Panc1 (cell line): ENCODE measurements at places on chromosomes 7 and 10. TPM values are rescaled to one million over a fixed set of nuclear protein-coding genes. Genes with fewer than 3 reads are reported as not detected.

GRCh38 chr7:1534330-1535099 is 4.0 kb downstream of the MAFK start:
- DNase-seq, result no peak
- H3K27me3 ChIP-seq, result no peaks in the 10 kb centered on the region
- peak overlapping the region; percentile 86 for H3K4me3 ChIP-seq
- peaks cover 58% of the 10 kb centered on the region for H3K4me1 ChIP-seq

DNA sequence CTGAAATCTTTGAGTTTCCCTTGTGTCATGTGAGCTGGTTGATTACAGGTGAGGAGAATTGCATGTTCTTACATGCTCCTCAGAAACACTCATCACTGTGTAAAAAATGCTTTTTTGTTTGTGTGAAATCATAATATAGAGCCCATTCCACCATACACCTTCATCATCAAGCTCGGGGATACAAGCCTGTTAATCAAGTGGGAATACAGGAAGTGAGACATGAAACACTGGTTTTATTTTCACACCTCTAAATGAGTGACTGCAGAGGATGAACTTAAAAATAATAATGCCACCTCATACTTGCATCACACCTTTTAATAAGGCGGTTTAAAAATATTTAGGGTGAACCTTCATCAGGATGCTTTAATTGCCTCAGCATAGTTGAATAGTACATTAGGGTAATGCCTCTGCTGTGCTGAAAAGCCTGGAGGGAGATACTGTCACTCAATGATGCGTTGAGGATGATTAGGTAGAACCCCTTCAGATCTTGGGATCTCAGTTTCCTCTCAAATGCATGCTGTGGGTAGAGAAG is 164.6 kb downstream of the AUTS2 start:
- no peaks in the 10 kb centered on the region for H3K27me3 ChIP-seq
- no peaks in the 10 kb centered on the region for H3K4me1 ChIP-seq
- H3K36me3 ChIP-seq, result no peaks in the 10 kb centered on the region

DNA sequence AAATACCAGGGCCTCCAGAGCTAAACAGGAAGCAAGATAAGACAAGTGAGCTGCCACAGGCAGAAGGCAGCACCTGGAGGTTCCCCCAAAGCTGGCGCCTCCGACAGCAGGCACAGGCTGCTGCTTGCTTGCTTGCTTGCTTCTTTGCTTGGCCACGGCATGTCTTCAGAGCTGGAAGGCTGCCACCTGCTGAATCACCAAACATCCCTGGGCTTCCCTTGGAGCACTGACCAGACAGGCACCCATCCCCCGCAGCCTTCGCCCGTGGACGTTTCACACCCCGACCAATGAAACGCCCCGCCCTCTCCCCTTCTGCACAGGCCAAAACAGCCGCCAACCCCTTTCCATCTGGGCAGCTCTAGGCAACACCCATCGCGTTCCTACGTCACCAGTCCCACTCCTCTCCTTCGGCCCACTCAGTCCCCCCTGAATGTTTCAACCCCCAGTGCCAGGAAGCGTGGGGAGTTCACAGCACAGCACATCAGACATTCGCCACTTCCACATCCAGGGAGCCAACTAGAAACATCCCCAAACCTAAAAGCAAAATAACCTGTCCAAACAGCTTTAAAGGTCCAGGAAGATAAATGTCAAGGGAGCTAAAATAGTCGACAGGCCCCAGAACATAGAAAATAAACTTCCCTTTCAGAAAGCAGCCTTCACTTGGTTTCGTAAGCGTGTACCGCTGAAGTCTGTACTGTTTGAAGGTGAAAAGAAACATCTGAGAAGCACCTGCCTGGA is 1.6 kb downstream of the SGMS1 start:
- DNase-seq, result peak; percentile 72
- no peaks in the 10 kb centered on the region; the same call in 1 of the 2 replicates for H3K36me3 ChIP-seq
- H3K4me1 ChIP-seq, result peaks cover 28% of the 10 kb centered on the region
- peak overlapping the region; percentile 74 for H3K27ac ChIP-seq
- peak overlapping the region; percentile 93 for H3K4me3 ChIP-seq

DNA sequence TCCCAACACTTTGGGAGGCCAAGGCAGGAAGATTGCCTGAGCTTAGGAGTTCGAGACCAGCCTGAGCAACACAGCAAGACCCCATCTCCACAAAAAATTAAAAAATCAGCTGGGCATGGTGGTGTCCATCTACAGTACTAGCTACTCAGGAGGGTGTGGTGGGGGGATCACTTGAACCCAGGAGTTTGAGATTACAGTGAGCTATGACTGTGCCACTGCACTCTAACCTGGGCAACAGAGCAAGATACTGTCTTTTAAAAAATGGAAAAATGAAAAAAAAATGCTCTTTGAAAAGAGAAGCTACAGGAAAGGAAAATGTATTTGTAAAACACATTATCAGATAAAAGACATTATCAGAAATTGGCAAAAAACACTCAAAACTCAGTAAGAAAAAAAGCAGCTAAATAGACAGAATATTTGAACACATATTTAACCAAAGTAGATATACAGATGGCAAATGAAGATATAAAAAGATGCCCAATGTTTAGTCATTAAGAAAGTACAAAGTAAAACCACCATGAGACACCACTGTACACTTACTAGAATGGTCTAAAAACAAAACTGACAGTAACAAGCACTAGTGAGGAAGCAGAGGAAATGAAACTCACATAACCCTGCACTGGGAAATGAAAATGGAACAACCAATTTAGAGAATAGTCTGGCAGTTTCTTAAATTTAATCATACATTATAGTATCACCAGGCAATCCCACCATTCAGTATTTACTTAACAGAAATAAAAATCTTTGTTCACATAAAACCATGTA is 40.5 kb downstream of the NRBF2 start:
- H3K27me3 ChIP-seq, result no peaks in the 10 kb centered on the region
- H3K27ac ChIP-seq, result no peak overlapping the region
- DNase-seq, result no peak
- H3K36me3 ChIP-seq, result peaks cover 62% of the 10 kb centered on the region
- H3K4me1 ChIP-seq, result no peaks in the 10 kb centered on the region

CDK5 gene
- total RNA-seq, result 25.6 TPM

GRCh38 chr10:17113889-17114540 is 15.6 kb downstream of the CUBN start:
- H3K36me3 ChIP-seq, result no peaks in the 10 kb centered on the region
- H3K4me1 ChIP-seq, result peaks cover 39% of the 10 kb centered on the region
- no peaks in the 10 kb centered on the region for H3K27me3 ChIP-seq
- peak overlapping the region; percentile 99 for H3K27ac ChIP-seq
- H3K4me3 ChIP-seq, result no peak overlapping the region

- peaks cover 2% of the 10 kb centered on the region; the same call in 1 of the 2 replicates for H3K27me3 ChIP-seq
- no peaks in the 10 kb centered on the region for H3K4me1 ChIP-seq
- no peak overlapping the region for H3K27ac ChIP-seq
- no peak for DNase-seq
- no peak overlapping the region for H3K4me3 ChIP-seq
Measured at GRCh38 chr10:128729910-128730420, 603.7 kb upstream of the MKI67 start.

- peaks cover 5% of the 10 kb centered on the region for H3K27me3 ChIP-seq
- no peak overlapping the region for H3K4me3 ChIP-seq
- no peak overlapping the region for H3K27ac ChIP-seq
- no peaks in the 10 kb centered on the region for H3K36me3 ChIP-seq
Measured at GRCh38 chr7:50980411-50980810, 197.7 kb upstream of the GRB10 start.

GRCh38 chr7:157889480-157889879 is 552.7 kb downstream of the DNAJB6 start:
- H3K27ac ChIP-seq, result no peak overlapping the region
- no peak for DNase-seq
- no peak overlapping the region for H3K4me3 ChIP-seq

UNCX gene
- not detected for total RNA-seq

DNA sequence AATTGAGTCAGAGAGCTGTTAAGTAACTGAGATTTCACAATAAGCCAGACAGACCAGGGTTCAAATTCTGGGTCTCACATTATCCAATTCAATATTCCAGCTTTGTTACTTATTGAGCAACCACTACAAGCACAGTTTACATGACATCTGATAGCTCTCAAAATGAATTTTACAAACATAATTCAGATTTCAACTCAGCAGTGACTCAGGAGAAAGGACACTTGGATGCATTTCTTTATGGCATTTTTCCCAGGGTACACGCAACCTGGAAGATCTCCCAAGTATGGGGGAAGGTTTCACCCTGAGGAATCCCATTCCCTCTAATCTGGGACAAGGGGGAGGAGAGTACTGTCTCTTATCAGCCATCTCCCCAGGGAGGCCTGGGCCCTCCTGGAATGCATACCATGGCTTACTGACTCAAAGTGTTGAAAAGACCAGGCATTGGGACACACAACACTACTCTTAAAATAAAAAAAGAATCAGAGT is 102.4 kb downstream of the CFTR start:
- no peak overlapping the region for H3K4me3 ChIP-seq
- no peaks in the 10 kb centered on the region for H3K4me1 ChIP-seq
- no peaks in the 10 kb centered on the region; the same call in 1 of the 2 replicates for H3K36me3 ChIP-seq
- H3K27ac ChIP-seq, result no peak overlapping the region

HYAL4 gene
- total RNA-seq, result not detected
